Vagina (tissue), 2 donors: ENCODE measurements at places on chromosomes 3 and 15. TPM values are rescaled to one million over a fixed set of nuclear protein-coding genes. Genes with fewer than 3 reads are reported as not detected.

- H3K36me3 ChIP-seq = no peaks in the 10 kb centered on the region
- H3K27me3 ChIP-seq = no peaks in the 10 kb centered on the region
- DNase-seq = no peak
- no peak overlapping the region for H3K4me3 ChIP-seq
Measured at GRCh38 chr15:49625460-49626036, 4.7 kb downstream of the DTWD1 start.

Gene SPTSSB
- total RNA-seq = 2.9 TPM

- H3K36me3 ChIP-seq = no peaks in the 10 kb centered on the region
- H3K27ac ChIP-seq = peak overlapping the region; percentile 41
- H3K27me3 ChIP-seq = no peaks in the 10 kb centered on the region
- no peak overlapping the region for H3K4me3 ChIP-seq
Measured at GRCh38 chr3:170801597-170801996, 68.4 kb downstream of the RPL22L1 start.

- H3K36me3 ChIP-seq = no peaks in the 10 kb centered on the region
- peaks cover 14% of the 10 kb centered on the region for H3K4me1 ChIP-seq
- H3K4me3 ChIP-seq = no peak overlapping the region
- H3K27ac ChIP-seq = no peak overlapping the region
- no peak for DNase-seq
Measured at GRCh38 chr15:44647036-44647435, 16.4 kb downstream of the SPG11 start.

DNA sequence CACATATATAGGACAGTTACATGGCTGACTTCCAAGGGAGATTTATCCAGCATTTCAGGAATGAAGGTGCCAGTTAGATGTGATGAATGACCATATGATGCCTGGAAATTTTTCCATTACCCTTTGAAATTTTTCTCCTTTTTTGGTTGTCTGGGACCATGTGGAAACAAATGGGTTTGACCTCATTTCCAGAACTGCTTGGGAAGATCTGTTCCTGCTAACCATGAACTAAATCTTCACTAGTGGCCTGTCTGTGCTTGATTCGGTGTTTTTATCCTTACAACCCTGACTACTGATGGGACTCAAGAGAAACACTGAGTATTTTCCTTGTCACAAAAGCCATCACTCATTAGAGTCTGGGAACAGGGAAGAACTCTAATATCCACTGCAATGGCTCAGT is 409.4 kb downstream of the PDCD6IP start:
- no peaks in the 10 kb centered on the region for H3K36me3 ChIP-seq
- H3K27me3 ChIP-seq = no peaks in the 10 kb centered on the region
- DNase-seq = no peak

- H3K4me1 ChIP-seq = no peaks in the 10 kb centered on the region
- no peaks in the 10 kb centered on the region for H3K36me3 ChIP-seq
- H3K27me3 ChIP-seq = no peaks in the 10 kb centered on the region
Measured at GRCh38 chr3:78941587-78941986, 826.2 kb downstream of the ROBO1 start.
